Stromal cell of bone marrow (primary cell): ENCODE measurements at places on chromosomes 2 and 18.

GRCh38 chr2:217371781-217372213 lies 511.9 kb upstream of the TNP1 start:
- DNase-seq, result no peak

GRCh38 chr2:73746015-73746876 lies 9.1 kb upstream of the TPRKB start:
- DNase-seq, result no peak

- peak; percentile 99 for DNase-seq
Measured at GRCh38 chr2:19611491-19612332, 253.3 kb upstream of the OSR1 start.

GRCh38 chr2:64393383-64394010 lies 60.5 kb upstream of the LGALSL start:
- no peak for DNase-seq

DNA sequence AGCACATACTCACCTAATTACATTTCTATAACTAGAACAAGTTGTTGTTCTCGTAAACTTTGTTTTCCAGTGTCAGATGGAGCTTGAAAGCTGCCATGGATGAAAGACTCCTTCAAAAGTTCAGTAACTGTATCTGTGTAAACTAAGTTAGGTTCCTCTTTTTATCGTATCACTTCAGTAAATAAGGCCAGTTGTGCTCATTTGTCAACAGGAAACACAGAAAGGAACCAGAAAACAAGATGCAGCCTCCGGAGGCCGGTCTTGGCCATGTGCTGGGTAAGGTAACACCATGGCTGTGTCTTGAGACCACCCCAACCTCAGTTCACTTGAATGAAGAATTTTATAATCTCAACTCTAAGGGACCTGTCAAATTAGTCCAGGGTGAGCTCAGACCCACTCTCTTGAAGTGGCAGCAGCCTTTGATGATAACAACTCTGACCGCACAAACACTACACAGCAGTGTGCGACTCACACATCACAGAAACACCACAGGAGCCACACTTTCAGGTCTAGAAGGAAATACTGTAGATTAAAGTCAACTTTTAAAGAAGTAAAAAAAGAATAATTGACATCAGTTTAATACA lies 213.8 kb downstream of the AFF3 start:
- no peak for DNase-seq

- peak; percentile 67 for DNase-seq
Measured at GRCh38 chr2:85437488-85438200, 19.1 kb downstream of the SH2D6 start.

DNA sequence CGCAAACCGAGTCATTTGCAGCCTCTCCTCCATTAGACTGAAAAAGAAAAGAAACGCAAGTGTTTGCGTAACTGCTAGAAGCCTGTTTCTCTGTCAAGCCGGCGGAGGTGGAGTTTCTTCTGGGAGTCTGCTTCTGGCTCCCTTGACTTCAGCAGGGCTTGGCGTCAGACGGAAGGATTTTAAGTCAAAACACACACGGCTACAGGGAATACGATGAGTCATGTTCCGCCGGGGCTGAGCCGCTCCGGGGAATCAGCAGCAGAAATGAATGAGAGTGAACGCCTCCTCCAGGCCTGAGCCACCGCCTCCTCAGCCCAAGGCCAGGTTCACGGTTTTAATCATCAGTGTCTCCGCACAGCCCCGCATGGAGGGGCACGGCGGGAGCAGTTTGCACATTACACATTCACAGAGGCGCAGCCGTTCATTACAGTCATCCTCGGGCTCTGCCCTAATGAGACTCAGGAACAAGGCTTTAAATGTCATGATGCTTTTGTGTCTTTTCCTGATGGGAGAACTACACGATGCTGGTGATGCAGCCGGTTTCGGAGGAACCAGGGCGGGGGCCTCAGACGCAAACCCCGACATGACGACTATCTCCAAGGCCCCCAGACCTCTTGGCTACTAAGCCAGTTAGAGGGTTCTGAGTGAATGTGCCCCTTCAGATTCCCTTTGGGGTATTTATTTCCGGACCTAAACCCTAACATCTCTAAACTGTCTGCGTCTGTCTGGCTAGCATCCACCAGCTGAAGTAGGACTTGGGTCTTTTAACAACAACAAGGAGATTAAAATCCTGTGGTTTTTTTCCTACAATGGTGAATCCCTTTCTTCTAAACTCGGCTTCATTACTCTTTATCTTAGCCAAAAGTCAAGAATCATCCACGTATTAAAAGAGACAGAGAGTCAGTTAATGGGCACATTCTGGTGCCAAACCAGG lies 11.1 kb upstream of the SCG2 start:
- peak; percentile 98 for DNase-seq

GRCh38 chr2:86446060-86446459 lies 4.9 kb downstream of the KDM3A start:
- DNase-seq, result no peak

- DNase-seq, result no peak
Measured at GRCh38 chr18:60826346-60826745, 453.8 kb upstream of the MC4R start.

DNA sequence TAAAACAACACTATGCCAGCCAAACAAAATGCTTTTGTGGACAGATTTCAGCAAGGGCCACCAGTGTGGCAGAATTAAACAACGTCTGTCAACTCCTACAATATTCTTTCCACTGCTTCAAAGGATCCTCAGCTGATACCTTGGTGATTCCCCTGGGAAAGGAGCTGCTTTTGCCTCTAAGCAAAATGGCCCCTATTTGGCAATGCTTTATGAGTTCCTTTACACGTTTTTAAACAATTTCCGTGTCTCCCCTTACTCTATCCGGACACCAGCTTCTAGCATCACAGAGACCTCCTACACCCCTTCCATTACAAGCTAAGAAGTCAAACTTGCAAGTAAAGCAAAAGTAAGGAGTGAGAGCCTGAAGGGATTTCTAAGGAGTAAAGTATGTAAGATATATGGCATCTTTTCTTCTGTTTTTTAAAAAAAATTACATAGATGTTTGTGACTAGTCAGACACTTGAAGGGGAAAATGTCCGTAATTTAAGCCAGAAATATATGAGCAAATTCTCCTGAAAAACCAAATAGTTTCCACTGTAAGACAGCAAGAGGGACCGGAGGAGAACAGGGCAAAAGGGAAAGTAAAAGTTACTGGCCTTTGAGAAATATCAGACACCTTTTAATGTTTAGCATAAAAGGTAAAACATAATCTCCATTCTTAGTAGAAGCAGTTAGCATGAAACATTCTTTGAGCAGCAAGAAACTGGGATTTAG lies 1.9 kb downstream of the SOS1 start:
- no peak for DNase-seq

- DNase-seq, result no peak
Measured at GRCh38 chr18:44724105-44724778, 43.6 kb downstream of the SETBP1 start.

DNA sequence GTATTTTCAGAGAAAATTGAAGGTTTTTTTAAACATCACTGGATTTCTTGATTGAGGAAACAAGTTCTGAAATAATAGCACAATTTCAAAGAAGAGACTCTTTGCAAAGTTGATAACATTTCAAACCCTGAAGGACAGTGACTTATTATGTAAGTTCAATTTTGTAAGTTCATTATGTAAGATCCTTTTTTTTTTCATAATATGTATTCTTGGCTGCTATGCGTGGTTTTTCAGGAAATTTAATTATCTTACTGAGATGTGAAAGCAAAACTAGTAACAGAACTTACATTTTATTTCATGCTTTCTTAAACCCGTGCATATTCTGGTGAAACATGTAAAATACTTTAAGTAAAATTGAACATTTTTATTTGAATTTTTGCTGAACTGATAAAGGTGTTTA lies 65.4 kb downstream of the RIF1 start:
- no peak for DNase-seq

DNA sequence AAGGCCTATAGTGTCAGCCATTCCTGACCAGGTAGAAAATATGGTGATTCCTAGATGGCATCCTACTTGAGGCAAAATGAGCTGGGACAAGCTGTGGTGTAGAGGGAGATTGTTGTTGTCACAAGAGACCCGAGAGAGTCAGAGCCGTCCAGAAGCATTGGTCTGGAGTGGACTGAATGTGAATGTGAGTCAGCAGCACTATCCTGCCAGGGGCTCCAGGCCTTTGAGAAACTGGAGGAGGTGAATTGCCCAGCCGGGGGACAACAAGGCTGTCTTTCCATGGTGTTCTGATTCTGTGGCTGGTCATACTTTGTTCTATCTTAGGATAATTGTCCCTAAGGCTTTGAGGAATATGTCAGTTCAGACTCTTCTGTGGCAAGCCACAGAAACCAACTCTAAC lies 29.4 kb upstream of the EIF2AK3 start:
- peak; percentile 68 for DNase-seq

DNA sequence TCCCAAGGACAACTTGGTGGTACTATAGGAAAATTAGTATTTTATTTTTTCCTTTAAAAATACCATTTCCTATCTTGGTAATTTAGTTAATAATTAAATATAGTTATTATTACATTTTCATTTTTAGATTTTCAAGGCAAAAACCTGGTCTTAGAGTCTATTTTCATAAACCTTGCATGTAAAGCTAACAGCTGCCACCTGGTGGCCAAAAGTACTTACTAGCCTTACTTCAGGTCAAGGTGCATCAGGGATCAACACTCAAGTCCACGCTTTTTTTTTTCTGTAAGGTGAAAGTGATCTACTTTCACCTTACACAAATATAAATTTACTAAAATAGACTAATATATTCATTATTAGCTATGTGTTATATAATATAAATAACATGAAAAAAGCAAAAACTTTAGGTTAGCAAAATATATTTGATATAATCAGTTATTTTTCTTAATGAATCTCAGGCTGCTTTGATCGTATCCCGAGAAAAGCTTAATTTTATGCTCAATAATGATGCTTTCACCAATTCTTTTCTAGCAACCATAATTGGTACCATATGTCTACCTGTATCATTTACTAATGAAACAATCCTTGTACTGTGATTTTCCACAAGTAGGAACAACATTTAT lies 62.5 kb downstream of the RELCH start:
- peak; percentile 46 for DNase-seq

- DNase-seq, result no peak
Measured at GRCh38 chr2:41026613-41027012, 574.7 kb upstream of the SLC8A1 start.

DNA sequence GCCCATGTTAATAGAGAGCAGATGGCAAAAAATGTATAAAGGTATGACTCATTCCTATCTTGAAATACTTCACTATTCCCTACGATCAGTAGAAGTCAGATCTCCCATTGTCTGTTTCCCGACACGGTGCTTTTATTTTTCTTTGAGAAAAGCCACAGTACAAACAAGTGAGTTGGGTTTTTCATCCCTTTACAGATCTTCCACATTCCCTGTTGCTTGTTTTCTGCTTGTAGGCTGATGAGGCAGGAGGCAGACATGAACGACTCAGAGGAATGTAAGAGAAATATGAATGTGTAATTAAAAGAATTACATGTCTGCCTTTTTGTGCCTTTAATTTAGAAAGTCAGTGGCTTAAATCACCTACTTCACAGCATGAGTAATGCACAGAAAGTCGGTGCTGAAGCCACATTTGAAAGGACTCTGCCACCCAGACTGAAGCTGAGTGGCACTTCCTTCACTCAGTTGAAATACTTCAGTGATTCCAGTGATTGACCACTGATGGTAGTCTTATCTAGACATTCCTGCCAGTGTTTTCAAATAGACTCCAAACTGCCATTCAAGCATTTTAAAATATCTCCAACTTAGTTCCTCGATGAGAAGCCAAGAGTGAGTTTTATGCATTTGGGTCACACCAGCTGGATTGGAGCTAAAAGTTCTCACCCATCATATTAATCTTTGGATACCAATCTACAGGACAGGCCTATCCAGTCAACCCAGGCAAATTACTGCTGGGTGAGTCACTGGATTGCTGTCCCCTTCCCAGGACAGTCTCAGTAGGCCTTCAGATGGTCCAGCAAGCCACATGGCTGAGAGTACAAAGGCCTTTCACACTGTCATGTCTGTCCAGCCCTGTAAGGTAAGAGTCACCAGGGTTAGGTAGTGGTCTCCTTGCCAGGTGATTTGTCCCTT lies 79.0 kb downstream of the COLEC12 start:
- DNase-seq, result no peak

GRCh38 chr18:22838639-22839277 lies 94.4 kb upstream of the RBBP8 start:
- DNase-seq, result no peak

- no peak for DNase-seq
Measured at GRCh38 chr2:190815226-190815625, 65.4 kb upstream of the GLS start.

- peak; percentile 66 for DNase-seq
Measured at GRCh38 chr2:46067501-46068305, 229.5 kb upstream of the EPAS1 start.

- no peak for DNase-seq
Measured at GRCh38 chr2:119638685-119639554, 40.1 kb upstream of the TMEM177 start.

- no peak for DNase-seq
Measured at GRCh38 chr2:88751768-88752167, 60.3 kb downstream of the RPIA start.

DNA sequence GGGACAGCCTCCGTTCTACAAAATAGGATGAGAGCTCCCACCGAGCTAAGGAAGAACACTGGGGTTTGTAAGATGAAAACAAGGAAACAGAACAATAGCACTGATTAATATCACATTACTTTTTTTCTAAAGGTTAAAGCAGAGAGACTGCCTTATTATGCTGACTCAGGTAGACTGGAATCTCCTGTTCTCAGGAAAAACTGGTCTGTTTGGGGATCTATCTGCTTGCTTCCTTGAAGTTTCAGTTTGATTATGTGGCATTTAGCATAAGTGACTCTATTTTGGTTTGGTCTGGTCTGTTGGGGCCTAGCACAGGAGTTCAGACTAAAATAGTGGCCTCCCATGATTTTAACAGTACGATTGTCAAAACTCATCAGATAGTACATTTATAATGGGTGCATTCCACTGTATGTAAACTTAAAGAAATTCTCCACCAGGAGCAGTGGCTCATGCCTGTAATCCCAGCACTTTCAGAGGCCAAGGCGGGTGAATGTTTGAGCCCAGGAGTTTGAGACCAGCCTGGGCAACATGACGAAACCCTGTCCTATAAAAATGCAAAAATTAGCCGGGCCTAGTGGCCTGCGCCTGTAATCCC lies 64.1 kb upstream of the NDUFV2 start:
- no peak for DNase-seq

GRCh38 chr2:138718405-138718804 lies 61.8 kb downstream of the NXPH2 start:
- no peak for DNase-seq
